ENCODE measurements at places on chromosomes 1 and 21.

DNA sequence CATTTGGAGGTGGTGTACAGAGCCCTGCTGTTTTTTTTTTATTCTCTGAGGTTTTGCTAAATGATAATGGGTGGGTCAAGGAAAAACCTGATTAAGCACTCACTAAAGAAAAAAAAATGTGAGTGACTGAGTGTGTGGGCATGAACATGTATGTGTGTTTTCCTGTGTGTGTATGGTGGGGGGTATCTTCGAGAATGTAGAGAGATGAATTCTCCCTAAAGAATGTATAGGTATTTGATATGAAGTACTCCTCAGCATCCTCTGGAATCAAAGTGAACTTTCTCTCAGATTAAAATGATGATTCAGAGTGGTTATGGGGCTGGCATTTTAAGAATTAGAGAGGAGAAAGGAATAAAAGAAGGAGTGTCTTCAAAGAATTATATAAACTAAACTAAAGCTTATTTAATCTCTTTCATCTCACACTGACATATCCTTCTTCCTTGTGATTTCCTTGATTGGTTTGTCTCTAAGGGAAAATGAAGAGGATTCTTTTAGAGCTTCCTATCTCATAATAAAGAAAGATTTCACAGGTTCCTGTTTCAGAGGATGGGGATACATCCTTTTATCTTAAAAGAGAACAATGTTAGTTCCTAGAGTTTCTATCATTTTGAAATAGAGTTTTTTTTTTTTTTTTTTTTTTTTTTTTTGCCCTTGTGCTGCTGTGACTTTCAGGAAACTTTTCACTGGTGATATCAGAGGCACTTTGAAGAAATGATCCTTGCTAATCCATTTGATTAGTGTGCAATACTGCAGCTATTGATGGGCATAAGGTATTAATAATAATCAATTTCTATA, 23.9 kb downstream of the S1PR1 start:
- DNase-seq, result no peak

GRCh38 chr1:11373029-11373894, 100.3 kb downstream of the UBIAD1 start:
- DNase-seq, result no peak

GRCh38 chr1:213418268-213419071, 367.4 kb downstream of the RPS6KC1 start:
- peak; percentile 7 for DNase-seq

- no peak for DNase-seq
Observed at GRCh38 chr1:114087495-114087894, 66.2 kb downstream of the SYT6 start.

DNA sequence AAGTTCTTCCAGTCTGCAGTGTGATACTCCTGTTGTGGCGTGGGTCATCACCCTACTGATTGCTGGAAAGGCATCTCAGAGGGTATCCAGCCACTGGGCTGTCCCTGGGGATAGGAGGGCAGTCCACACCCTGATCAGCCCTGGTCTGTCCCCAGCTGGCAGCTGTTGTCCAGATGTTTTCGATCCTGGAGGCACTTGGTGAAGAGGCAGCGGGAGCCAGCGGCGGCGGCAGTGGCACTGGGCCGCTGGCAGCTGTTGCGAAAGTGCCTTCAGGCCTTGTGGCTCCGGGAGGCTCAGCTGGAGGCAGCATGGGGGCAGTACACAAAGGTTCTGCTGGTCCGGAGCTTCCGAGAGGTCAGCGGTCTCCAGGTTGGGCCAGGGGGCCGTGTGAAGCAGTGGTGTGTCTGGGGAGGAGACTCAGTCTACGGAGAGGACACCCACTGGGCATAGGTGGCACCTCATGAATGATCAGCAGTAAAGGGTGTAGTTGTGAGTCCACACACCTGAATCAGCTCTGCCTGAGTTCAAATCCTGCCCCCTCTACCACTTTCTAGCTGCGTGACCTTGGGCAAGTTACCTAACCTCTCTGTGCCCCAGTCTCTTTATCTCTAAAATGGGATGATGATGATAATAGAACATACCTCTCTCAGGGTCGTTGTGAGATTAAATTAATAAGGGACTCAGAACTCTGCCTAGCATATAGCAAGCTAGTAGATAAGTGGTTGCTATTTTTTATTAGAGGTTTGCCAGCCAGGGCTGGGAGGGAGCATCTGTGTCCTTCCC, 6.1 kb downstream of the C1orf167 start:
- no peak for DNase-seq

DNA sequence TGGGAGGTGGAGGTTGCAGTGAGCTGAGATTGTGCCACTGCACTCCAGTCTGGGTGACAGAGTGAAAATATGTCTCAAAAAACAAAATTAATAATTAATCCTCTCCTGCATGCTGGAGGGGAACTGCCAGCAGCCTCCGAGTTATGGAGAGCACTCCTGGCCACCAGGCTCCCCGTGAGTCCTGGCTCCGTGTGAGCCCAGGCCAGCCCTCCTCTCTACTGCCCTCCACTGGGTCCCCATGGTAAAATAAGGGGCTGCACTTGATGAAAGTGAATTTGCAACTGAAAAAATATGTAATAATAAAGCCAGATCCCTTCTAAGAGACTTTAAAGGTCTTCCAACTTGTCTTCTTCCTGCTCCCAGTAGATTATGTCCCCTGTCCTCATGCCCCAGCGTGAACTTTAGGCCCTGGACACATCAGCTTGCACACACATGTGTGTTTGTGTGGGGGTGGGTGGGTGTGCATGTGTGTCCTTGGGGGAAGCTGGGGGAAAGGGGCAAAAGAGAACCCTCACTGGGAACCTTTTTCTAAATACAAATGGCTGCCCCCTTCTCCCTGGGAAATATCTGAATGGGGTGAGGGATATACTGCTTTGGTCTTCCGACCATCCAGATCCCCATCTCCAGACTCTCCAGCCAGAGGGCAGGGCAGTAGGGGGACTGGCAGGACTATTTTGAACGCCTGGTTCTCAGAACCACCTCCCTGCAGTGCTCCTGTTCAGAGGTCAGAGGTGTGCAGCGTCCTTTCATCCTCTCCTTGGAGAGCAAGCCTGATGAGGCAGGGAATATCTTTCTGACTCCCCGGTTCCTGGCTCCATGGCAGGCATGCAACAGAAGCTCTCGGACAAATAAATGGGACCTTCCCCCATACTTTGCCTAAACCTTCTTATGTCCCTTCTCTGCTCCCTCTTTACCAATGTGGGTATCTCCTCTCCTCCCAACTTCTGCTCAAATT, 26.2 kb downstream of the NEK2 start:
- DNase-seq, result peak; percentile 15

DNA sequence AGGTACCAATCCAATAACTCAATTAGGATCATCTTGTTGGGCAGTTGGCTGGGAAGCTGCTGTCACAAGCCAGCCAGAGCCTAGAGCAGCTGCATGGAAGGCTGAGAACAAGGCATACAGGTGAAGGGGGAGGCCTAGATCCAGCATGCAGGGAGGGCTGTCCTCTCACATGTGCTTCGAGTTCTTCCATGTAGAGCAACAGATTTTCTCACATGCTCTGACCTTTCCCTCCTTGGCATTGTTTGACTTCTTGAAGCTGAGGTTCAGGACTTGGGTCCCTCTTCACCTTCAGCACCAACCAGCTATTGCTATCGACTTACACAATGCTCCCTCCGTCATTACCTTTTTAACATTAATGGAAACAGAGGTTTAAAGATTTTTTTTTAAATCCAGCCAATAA, 257.7 kb downstream of the ATG4C start:
- DNase-seq, result peak; percentile 4

DNA sequence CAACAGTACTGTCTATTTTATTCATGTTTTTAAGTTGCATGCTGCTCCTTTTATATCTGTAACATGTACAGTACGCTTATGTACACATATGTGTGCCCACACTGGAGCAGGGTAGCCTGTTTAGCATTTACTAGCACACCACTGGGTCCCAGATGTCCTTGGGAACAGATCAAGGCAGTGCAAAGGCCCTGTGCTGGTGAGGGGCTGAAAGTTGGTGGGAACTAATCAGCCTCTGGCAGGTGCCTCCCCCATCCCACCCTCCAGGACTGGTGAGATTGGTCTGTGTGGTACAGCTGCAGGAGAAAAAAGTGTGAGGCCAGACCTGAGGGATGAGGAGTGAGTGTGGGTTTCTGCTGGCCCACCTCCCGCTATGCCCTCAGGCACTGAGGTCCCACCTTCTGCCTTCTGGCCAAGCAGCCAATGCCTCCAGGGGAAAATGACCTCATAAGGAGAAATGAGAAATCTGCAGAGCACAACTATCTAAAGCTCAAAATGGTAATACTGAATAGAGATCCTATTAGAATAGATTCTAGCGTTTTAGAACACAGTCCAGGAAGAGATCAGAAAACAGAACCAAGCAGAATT, 58.9 kb downstream of the POFUT2 start:
- no peak for DNase-seq

- DNase-seq, result no peak
Observed at GRCh38 chr21:43829161-43829560, 35.9 kb upstream of the AGPAT3 start.

GRCh38 chr1:183414365-183414764, 3.8 kb downstream of the NMNAT2 start:
- DNase-seq, result no peak

- peak; percentile 78 for DNase-seq
Observed at GRCh38 chr1:91830242-91831131, 55.5 kb downstream of the TGFBR3 start.

Measured in NCI-H146 (cell line).